ENCODE measurements at places on chromosomes 5 and 9.

- DNase-seq: peak; percentile 73
Observed at GRCh38 chr5:160262151-160263074, 33.1 kb downstream of the FABP6 start.

- DNase-seq: no peak
Observed at GRCh38 chr9:18580151-18580550, 106.2 kb downstream of the ADAMTSL1 start.

DNA sequence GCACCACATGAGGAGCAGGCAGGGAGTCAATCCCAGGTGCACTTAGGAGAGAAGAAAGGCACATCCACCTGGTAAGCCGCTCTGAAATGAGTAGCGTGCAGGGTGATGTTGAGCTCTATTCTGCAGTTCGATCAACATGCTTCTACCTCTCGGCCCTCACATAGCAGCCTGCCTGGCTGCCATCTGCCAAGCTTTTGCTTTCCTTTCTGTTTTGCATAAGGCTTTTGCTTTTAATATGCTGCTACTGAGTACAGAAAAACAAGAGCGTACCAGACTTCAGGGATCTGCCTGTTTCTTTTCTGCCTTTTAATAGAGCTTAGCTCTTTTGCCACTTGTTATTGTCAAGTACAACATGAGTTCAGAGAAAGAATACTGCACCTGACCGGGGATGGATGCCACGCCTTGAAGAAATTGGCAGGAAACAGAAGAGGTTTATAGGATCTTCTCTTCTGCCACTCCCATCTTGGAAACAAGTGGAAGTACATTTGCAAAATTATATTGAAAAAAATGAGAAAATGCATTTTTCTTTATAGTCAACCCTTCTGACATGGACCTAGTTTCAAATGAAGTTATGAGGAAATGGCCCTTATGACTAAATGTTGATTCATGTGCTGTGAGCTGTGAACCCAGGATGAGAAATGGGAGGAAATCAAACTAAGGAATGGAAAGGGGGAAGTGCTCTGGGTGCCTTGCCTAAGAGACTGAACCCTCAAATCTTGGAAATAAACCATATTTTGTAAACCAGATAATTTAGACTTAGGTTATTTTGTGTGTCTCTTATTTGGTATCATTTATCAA, 4.0 kb upstream of the FCHO2 start:
- DNase-seq: no peak

- no peak for DNase-seq
Observed at GRCh38 chr5:180527659-180528058, 33.5 kb downstream of the CNOT6 start.

- DNase-seq: no peak
Observed at GRCh38 chr5:155489949-155490348, 476.4 kb downstream of the KIF4B start.

DNA sequence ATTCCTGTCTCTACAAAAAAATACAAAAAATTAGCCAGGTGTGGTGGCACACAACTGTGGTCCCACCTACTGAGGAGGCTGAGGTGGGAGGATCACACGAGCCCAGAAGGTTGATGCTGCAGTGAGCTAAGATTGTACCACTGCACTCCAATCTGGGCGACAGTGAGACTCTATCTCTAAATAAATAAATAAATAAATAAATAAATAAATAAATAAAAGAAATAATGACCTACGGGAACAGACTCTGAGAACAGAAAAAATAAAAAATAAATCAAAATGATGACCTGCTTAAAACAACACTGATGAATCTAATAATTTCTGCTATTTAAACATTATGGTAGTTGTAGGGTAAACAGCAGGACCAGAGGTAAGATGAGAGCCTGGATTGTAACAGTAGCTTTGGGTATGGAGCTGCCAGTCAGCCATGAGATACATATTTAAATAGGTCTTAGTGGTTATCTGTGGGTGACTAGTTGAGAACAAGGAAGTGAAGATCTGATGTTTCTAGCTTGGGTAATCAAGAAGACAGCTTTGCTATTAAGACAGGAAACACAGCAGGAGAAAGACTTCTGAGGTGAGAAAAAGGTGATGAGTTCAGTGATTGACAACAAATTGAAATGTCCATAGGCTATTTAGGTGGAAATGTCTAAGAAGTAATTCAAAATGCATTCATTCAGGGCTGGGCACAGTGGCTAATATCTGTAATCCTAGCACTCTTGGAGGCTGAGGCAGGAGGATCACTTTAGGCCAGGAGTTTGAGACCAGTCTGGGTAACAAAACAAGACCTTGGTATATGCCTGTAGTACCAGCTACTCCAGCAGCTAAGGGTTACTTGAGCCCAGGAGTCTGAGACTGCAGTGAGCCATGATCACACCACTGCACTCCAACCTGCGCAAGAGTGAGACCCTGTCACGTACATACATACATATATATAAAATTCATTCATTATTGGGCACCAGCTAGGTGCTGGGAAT, 11.0 kb downstream of the RNF145 start:
- no peak for DNase-seq

- peak; percentile 2 for DNase-seq
Observed at GRCh38 chr5:1763548-1763911, 36.1 kb downstream of the MRPL36 start.

- no peak for DNase-seq
Observed at GRCh38 chr5:31880449-31880848, 241.5 kb downstream of the PDZD2 start.

DNA sequence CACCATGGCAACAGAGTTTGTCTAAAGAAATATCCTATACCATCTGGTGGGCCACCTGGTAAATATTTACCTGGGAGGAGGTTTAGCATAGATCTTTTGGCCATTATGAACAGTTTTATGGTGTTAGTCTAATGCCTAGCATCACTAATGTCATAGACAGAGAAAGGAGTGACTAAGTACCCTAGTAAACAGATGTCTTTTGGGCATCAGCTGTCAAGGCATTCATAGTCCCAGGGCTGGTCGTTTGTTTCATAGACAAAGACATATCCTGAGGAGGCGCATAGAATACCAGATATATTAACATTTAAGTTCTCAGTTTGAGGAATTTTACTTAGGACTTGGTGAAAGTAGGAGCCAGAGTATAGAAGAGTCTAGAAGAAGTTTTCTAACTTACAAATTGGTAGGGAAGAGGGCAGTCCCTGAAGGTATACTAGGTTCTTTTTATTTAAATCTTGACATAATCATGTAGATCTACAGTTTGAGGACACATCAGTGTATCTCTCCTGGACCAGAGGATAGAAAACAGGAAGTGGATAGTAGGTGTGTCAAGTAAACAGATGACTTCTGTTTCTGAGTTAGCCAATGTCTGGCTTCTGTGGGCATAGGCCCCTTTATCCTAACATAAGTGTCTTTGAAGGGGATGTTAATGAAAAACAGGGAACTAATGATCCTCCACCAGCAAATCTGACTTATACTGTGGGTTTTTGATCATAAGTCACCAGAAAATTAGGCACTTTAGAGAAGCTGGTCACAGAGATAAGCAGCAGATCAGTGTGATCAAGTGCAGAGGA, 105.0 kb upstream of the PRSS3 start:
- DNase-seq: no peak

GRCh38 chr5:59342181-59342580, 551.3 kb downstream of the PDE4D start:
- no peak for DNase-seq

DNA sequence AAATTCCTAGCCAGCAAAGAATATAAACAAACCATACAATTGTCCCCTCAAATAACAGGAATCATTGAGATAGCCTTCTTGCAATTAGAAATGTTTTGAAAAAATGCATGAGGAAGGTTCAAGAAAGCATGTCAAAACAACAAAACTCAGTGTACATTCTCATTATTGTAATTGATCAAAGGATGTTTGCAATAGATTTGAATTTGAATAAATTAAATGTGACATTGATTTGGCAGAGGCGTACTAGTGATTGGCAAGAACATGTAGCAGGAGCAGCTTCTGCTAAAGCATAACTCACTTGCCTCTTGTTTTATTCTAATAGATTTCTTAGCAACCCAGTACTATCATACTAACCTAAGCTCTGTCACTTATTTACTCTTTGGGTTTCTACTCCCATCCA, 19.9 kb downstream of the SMIM15 start:
- no peak for DNase-seq

DNA sequence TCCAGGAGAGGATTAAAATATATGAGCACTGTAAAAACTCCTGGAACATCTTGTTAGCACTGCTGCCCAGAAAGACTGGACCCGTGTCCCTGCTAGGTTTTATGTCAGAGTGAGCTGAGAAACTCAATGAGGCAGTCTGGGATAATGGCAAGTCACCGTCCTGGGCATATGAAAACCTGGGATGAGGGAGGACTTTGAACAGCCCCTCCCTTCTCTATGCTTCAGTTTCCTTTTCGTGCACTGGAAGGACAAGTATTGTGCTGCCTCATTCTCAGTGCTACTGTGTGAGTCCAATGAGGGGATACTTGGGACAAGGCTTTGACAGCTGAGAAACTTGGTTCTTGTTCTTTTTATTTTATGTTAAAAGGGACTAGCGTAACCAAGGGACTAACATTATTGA, 143.0 kb upstream of the SHB start:
- no peak for DNase-seq

DNA sequence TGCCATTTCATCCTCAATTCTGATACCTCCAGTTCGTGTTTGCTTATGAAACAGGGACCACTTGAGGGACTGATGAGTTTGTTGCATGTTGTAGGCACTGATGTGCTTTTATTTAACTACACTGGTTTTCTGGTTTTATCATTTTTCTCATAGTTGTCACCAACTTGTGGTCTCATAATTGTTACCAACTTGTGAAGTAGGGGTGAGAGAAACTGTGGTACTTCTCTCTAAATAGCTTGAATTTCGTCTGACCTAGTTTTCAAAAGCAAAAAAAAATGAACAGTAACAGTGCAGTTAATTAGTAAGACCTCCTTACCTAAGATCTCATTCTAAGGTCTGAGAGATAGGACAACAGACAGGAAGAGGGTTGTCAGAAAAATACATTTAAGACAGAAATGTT, 78.0 kb downstream of the ANXA2R start:
- DNase-seq: no peak

GRCh38 chr5:44860267-44860666, 51.5 kb downstream of the MRPS30 start:
- no peak for DNase-seq

- DNase-seq: no peak
Observed at GRCh38 chr5:123665822-123666371, 153.9 kb downstream of the CSNK1G3 start.

GRCh38 chr9:137919095-137919465, 41.5 kb downstream of the CACNA1B start:
- no peak for DNase-seq

- no peak for DNase-seq
Observed at GRCh38 chr5:61638476-61638875, 306.4 kb downstream of the ZSWIM6 start.

DNA sequence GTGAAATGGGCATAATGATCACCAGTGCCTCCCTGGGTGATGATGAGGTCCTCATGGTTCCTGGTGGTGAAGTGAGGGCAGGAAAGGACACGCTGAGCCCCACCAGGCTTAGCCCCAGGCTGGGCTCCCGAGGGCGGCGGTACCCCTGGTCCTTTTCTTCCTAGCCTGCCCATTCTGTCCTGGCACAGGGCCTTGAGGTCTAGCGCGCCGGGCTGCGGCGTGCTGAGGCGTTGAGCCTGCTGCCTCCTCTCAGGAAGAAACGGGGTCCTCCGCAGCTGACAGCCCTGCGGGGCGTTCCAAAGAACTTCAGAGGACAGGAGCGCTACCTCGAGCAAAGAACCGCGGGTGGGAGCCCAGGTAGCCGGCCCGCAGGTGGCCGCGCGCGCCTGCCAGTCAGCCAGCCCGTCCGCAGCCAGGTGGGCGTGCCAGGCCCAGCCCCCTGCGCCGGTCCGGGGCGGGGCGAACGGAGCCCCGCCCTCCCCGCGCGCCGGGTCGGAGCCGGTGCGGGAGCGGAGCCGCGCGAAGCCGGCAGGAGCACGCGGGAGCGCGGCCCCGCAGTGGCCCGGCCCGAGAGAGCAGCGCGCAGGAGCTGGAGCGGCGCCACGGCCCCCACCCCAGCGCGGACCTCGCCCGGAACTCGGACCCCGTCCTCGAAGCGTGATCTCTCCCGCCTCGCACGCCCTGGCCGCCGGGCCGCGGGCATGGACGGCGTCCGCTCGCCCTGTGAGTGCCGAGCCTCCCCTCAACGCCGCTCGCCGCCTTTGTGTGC, at the start of gene WNK2:
TSS of gene WNK2 (plus strand) at position 477 of the 769 bp plus-strand sequence. CDS start 791 bp downstream, outside the sequence.
- no peak for DNase-seq

GRCh38 chr9:82490019-82490499, 501.5 kb downstream of the SPATA31D1 start:
- DNase-seq: no peak

DNA sequence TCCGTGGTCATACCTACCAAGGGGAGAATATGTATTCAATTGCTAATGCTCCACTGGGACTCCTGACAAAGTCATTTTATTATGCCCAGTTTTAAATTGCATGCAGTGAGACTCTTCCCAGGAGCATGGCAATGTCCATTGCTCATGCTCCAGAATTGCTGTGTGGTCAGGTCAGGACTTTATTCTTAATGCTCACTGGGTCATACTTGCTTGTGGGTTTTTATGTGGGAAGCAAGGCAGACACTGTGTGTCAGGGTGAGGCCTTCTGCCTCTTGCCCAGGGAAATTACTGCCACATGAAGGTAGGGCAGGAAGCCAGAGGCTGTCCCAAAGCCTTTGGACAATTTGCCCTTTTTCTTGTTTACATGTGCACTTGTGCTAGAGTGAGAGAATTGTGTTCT, 164.6 kb upstream of the MEF2C start:
- no peak for DNase-seq

DNA sequence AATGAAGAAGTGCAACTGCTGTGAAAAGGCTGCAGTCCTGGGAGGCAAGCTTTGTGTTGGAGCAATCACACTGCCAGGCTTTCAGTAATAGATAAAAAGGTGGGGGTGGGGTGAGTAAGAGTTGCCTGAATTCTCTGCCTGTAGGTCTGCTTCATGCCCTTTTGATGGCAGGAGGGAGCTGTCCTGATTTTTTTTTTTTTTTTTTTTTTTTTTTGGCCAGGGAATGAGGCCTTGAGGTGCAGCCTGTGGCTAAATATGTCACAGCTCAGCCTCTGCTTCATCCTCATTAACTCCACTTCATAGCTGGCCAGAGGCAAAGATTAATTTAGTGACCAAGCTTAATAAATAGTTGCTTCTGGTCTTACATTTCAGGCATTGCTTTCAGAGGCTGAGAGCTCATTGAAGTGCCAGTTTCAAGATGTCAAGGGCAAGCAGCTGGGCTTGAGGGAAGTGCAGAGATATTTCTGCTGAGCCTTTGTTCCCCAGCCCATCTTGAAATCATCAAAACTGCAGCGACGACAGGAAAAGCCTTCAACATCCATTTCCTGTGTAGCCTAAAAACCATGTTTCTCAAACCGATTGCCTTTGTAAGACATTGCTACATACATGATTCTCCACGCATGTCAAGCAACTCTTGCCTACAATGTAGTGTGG, 134.7 kb downstream of the MACIR start:
- no peak for DNase-seq

DNA sequence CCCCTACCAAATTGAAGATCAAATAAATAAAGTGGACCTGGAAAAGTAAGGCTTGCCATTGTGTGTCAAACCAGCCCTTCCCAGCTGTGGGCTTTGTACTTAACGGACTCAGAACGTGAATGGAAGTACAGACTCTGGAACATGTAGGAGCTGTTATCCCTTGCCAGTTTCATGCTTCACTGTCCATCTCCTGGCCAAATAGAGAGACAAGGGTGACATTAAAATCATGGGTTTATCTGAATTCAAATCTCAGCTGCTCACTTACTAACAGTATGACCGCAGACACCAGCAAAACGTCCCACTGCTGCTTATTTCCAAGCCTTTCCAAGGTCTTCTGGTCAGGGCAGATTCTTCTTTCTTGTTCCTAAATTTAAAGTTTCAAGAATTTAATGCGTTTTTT, 52.2 kb downstream of the EXOSC2 start:
- DNase-seq: no peak

GRCh38 chr5:35741971-35742370, 114.7 kb upstream of the IL7R start:
- DNase-seq: no peak

- no peak for DNase-seq
Observed at GRCh38 chr5:14595891-14596290, 14.3 kb downstream of the OTULINL start.

All from retinal pigment epithelial cell (primary cell).